ENCODE measurements at places on chromosomes 13 and 19.

- no peak for DNase-seq
These were observed 114.9 kb downstream of the PTPRS start for GRCh38 chr19:5225486-5226345.

DNA sequence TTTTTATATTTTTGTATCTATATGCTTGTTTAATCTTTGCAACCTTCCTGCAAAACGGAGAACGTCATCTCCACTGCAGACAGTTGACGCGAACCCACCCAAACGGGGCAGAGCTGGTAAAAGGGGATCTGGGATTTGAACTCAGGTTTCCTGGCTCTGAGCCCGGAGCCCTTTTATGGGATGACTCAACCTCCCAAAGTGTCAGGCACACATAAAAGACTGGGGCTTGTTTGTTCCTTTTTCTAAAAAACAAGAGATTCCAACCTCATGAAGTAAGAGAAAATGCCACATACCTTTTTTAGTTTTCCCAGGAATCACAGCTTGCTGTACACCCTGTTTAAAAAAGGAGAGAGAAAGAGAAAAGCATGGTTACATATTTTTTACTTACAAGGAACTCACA, 78.9 kb downstream of the GADD45B start:
- DNase-seq: no peak

GRCh38 chr13:112984954-112985802, 16.2 kb downstream of the MCF2L start:
- DNase-seq: no peak

DNA sequence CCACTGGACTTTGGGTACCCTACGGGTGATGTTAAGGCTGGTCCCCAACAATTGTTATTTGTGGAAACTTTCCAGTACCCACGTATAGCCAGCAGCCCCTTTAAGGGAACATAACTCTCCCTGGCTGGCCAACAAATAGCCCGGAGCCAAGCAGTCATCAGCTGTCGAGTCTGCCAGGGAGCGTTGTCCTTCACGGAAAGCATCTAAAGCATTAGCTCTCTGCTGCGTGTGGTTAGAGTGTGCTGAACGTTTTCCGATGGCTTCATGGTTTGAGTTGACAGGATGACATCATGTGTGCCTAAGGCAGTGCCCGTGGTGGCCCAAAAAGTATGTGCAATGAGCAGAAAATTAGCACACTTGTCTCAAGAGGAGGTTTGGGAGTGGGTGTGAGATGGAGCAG, 3.3 kb upstream of the ZNF556 start:
- DNase-seq: no peak

DNA sequence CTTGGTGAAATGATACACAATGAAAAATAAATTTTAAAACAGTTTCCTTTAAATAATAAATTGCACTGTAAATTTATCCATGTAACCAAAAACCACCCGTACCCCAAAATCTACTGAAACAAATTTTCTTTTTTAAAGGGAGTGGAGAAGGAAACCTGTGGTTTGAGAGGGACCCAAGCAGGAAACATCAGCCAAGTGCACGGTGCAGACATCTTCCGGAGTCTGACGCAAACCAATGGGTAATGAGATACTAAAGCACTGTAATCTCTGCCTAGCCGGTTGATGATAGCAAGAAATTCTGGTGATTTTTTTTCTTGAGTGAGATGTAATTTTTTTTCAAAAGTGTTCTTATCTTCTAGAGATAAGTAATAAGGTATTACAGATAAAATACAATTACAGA, 115.4 kb downstream of the ABCC4 start:
- peak; percentile 20 for DNase-seq

GRCh38 chr13:99058527-99059495, 80.9 kb upstream of the DOCK9 start:
- no peak for DNase-seq

DNA sequence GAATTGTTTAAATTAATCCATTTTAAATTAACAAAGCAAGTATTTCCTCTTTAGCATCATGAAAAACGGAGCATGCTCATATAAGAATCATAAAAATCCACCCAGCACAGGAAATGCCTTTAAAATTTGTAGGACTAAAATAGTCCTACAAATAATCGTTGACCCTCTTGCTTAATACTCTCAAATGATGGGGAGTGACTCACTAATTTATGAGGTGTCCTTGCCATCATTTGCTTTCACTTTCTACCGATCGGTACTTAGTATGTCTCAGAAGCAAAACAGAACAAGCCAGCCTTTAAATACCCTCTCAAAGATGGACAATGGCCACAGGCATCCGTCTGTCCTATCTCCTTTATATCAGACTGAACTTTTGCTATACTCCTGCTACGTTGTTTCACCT, 97.2 kb downstream of the SUCLA2 start:
- no peak for DNase-seq

- no peak for DNase-seq
These were observed 26.3 kb upstream of the INTS6 start for GRCh38 chr13:51479199-51479523.

GRCh38 chr19:41296433-41296871, 13.5 kb upstream of the CCDC97 start:
- no peak for DNase-seq

- DNase-seq: no peak
These were observed 53.3 kb downstream of the MBD3L2B start for GRCh38 chr19:6967967-6968366.

DNA sequence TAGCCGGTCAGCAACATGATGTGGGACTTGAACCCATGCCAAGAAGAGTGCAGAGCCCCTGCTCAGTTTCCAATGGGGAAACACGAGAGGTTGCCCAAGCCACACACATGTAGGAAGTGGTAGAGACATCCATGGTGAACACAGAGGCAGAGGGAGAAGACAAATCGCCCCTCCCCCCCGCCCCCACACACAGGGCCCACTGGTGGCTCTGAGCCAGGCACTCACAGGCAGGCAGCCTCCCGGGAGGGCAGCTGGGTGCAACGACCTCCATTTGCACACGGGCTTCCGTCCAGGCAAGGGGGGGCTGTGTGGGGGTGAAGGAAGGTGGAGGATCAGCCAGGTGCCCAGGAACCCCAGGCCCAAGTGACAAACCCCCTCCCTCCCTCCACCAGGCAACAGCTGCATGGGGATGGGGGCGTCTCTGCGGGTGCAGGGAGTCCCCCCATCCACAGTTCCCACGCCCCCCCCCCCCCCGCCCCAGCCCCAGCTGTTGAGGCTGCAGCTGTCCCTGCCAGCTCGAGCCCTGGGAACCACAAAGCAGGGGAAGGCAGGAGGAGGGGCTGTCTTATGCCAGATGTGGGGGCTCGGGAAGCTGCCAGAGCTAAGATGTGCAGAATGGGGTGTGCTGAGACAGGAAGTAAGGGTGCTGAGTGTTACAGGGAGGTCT, 3.4 kb downstream of the NOTCH3 start:
- no peak for DNase-seq

DNA sequence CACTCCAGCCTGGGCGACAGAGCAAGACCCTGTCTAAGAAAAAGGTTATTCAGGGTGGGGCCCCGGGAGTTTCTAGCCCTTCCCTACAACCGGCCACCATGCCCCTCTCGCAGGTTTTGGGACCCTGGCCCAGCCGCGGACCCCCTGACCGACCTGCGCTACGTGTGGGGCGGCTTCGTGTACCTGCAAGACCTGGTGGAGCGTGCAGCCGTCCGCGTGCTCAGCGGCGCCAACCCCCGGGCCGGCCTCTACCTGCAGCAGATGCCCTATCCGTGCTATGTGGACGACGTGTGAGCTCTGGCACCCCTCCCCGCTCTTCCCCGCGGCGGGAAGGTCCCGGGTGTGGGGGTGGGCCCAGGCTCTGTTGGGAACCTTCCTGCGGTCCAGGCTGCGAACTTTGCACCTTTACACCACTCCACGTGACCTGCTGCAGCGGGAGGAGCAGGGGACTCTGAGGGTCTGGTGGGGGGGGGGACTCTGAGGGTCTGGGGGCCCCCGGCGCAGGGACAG, 6.3 kb downstream of the ABCA7 start:
- no peak for DNase-seq

Data from CD8-positive, alpha-beta memory T cell (primary cell).